A549 treated with ZK216348 at 1 μM for 4 hours (cell line): ENCODE measurements at places on chromosomes 1 and 21. TPM values are rescaled to one million over a fixed set of nuclear protein-coding genes. Genes with fewer than 3 reads are reported as not detected.

Gene SPAG17
- not detected in 5 replicates for total RNA-seq

Gene USH2A
- total RNA-seq, result not detected in 5 replicates

Gene S100A14
- 0.55 to 1.3 TPM (median 0.80 TPM) in 5 replicates for total RNA-seq

Gene SERPINC1
- total RNA-seq, result 0.28 TPM in 1 of 5 replicates, not detected in the others

Gene SYDE2
- 0.51 to 1.5 TPM (median 1.1 TPM) in 5 replicates for total RNA-seq
